ENCODE measurements at places on chromosomes 12 and 14.

DNA sequence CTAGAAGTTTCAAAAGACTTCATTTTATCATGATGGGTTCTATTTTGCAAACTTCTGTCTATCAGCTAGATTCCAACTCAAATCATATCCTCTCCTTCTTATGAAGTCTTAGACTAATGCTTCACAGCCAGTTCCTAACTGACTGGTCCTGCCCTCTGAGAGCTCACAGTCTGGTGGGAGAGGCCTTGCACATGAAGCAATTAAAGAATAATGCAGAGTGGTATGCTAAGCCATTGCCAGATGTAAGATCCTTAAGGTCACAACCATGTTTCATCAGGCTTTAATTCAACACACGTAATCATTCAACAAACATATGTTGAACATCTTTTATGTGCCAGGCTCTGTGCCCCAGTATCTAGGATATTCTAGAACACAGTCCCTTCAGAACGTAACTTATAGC is 125.8 kb upstream of the TMPO start:
- DNase-seq = no peak

DNA sequence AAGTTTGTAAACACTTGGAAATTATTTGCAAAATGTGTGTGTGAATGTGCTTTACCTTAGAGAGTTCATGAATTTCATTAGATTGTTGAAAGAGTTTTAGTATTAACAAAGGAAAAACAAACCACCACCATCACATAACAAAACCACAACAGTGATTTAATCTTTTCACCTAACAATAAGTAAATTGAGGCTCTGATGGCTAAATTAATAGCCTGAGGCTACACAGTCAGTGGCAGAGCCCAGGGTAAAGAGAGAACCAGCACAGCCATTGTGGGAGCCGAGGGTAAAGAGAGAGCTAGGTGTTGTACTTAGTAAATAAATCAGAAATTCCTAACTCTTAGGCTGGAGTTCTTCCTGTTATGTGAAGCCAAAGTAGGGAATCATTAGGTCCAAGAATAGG is 51.2 kb upstream of the CAPRIN2 start:
- no peak for DNase-seq

- no peak for DNase-seq
These were observed 688.6 kb downstream of the NOVA1 start for GRCh38 chr14:25909045-25909747.

- DNase-seq = no peak
These were observed 216.6 kb upstream of the C14orf180 start for GRCh38 chr14:104362761-104363605.

DNA sequence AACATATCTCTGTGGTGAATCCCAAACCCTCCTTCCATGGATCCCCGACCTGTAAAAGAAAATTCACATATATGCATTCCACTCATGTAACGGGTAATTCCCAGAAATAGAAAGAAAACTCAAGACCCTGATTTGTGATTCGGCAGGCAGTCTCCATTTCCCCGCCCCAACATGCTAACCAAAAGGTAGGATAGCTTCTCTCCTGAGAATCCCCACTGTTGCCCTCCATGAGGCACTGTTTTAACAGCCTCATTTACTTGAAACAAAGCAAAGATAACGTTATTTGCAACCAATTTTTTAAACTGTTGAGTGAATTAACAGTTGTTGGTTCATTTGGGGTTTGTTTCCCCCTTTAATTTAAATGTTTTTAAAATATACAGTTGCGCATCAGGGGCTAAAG is 774 bp upstream of the SLC2A13 start:
- no peak for DNase-seq

DNA sequence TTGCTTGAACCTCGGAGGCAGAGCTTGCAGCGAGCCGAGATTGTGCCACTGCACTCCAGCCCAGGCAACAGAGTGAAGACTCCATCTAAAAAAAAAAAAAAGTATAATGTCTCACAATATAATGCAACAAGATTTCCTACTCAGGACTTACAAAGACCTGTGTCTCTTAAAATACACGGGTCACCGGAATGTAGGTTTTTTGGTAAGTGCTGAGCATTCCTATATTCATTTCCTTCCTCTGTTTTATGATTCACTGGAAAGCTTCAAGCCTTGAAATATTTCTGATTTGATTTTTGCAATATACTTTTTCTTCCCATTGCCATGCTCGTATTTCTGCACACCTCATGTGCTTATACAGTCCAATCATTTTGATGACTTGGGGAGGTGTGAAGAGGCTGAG is 245.8 kb downstream of the FBXL14 start:
- no peak for DNase-seq
